GM06990 (cell line): ENCODE measurements at places on chromosomes 6 and 20.

DNA sequence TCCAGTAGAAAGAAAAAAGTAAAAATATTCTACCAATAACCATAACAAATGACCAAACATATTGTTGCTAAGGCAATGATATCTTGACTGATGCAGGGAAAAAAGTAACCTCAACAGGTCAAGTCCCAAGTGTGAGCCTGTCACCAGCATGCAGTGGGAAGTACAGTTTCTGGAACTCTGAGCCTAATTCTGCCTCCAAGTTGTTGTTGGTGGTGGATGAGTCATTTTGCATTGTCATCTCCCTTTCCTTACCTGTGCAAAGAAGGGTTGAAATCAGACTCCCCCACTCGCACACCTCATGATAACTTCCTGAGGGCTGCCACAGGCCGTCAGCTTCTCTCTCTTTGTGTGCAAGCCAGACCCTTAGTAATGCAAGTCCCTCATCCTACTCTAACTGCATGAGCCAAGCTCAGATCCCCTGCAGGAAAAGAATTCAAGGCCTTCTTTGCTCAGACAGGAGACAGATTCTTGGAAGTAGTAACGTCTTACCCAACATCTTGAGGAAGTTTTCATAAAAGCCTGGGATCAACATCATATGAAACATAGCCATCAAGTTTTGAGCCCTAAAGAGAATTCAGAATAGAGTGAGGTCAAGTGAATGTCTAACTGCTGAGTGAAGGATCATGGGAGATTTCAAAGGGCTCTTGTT lies 207.6 kb upstream of the FOXA2 start:
- no peak for DNase-seq

DNA sequence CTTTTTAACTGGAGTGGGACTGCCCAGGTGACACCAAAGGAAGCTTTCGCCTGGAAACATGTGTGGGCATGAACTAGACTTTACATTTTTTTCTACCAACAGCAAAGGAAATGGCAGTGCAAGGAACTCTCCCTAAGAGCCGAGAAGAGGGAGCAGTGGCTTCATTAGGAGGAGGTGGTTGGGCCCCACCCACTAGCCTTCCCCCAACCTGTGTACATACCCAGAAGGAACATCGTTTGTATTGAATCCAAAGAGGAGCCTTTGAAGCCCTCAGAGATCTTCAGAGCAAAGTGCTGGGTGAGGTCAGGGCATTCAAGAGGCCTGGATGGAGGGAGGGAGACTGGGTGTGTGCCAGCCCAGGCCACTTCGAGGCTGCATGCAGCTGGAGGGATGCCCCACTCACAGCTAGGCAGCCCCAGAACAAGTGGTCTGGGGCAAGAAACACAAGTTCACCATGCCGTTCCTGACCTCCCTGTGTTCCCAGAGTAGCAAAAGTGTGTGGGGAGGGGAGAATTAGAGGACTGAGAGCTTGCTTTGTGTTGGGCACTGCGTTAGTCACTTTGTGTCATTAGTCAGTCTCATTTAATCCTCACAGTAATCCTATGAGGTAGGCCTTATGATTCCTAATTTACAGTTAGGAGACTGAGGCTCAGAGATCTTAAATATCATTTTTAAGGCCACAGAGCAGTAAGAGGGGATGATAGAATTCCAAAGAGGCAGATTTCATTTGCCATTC lies 191.6 kb upstream of the SUPT3H start:
- DNase-seq: no peak

- peak; percentile 62 for DNase-seq
Measured at GRCh38 chr6:7933794-7934193, 23.2 kb upstream of the TXNDC5 start.

DNA sequence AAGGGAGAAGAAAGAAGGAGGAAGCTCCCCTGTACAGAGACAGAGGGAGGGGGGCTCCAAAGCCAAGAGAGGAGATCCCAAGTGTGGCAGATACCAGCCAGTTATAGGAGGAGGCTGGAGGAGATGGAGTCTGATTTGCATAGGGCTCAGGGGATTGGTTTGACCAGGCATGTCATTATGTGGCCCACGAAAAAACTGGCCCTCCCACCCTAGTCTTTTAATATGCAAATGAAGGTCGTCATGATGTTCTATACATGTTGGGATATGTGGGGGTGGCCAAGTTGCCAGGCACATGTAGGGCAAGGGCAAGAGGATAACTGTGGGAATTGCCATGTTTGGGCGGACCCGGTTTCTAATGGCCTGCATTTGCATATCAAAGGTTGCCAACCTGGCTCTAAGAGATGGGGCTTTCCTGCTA lies 17.6 kb upstream of the ZFP64 start:
- no peak for DNase-seq

- no peak for DNase-seq
Measured at GRCh38 chr6:35638679-35639078, 50.0 kb downstream of the FKBP5 start.
